Coronary artery (tissue), 2 donors: ENCODE measurements at places on chromosomes 12 and 14.

DNA sequence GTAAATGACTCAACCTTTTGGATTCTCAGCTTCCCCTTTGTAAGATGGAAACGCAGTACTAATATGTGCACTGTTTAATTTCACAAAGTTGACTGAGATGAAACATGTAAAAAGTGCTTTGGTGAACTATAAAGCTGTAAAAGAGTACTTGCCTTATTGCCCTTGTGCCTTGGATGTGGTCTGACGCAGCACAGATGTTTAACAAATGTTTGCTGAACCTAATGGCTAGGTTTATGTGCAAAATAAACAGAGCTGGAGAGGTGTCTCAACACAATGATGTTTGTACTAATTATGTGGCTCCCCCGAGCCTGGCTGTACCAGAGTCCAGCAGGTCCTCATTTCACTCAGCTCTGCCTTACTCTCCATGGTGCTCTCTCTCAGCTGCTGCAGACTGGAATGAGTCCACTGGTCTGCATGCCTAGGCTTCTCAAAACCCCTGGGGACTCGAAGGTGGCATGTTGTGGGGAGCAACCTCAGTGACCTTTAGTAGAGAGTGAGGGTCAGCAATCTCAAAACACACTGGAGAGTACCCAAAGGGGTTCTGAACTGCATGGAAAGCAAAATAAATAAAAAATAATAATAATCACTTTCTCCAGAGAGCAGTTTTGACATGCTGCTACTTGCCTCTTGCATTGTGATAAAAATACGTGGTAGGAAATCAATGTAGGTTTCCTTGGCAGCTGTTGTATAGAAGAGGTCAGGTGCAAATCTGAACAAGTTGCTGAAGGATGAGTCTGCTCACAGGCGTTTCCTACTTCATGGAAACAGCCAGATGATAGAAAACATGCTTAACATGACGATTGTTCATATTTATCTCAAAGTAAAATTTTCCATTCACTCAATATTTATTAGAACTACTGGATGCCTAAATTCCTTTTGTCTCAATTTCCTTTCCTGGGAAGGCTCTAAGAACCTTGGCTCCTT is 8.5 kb upstream of the AMIGO2 start:
- DNase-seq: no peak

DNA sequence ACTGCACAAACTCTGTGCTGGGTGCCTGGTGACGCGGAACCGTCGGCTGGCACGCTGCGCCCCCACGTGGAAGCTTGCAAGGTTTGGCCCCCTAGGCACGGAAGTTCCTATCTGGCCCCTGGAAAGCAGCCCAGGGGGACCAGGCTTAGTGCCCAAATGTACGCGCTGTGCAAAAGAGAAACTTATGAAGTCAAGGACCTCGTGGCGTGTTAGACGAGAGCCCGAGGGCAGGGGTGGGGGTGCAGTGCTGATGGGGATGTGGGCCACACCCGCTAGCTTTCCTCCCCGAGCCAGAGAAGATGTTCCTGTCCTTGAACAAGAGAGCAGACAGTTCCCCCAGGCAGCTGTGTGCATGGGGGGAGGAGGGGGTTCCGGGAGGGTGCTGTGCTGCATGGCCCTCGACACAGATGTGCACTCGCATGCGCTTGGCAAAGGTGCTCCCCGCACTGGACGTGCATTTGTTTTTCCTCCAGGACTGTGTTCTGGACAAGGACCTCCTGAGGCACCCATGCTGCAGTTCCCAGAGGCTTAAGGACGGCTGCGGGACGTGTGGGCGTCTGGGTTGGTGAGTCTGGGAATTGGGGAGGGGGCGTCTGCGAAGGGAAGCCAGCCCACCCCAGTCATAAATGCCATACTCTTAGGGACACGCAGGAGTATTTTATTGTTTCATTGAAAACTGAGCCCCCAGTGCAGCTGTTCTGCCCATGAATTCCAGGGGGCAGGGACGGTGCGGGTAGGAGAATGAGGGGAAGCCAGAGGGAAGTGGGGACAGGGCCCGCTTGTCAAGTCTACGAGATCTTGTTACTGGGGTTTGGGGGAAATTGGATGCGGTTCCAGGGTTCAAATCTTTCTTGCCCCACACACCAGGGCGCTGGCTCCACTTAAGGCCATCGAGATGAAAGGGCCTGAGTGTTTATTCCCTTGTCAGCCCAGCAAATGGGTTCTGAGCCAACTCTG is 80.0 kb downstream of the NTF3 start:
- peak; percentile 72 for DNase-seq

DNA sequence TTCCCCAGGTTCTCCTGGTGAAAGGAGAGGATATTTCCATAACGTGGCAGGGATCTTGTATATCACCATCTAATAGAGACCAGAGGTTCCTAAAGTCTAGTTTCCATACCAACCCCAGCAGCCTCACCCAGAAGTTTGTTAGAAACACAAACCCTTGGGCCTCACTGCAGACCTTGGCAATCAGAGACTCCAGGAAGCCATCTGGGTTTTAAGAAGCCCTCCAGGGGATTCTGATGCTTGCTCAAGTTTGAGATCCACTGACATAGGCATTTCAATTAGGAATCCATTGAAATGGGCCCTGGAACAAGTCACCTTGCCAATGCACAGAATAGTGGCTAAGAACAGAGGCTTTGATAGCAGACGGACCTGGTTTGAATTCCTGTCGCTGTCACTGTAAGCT is 2.2 kb upstream of the CMKLR1 start:
- no peak for DNase-seq

- no peak for DNase-seq
Observed at GRCh38 chr12:49212572-49212971, 23.7 kb upstream of the TUBA1A start.

GRCh38 chr14:20711685-20712084 is 23.1 kb downstream of the ANG start:
- no peak for DNase-seq

DNA sequence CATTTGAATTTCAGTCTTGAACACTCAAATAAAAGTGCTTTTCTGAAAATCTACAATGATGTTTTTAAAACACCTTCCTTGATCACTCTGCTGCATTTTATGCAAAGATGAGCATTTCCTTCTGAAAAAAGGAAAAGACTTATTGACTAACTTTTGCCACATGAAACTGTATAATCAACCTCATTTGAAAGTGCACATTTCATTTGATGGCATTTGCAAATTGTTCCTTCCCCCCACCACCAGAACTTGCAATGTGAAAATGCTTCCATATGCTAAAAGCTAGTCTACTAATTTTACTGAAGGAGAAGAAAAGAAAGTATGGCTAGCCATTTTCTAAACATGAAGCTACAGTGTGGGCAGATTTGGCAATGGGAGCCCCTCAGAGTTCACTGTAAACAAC is 159.2 kb downstream of the RAD51B start:
- no peak for DNase-seq

GRCh38 chr14:84963518-84963917 is 566.4 kb upstream of the FLRT2 start:
- no peak for DNase-seq

DNA sequence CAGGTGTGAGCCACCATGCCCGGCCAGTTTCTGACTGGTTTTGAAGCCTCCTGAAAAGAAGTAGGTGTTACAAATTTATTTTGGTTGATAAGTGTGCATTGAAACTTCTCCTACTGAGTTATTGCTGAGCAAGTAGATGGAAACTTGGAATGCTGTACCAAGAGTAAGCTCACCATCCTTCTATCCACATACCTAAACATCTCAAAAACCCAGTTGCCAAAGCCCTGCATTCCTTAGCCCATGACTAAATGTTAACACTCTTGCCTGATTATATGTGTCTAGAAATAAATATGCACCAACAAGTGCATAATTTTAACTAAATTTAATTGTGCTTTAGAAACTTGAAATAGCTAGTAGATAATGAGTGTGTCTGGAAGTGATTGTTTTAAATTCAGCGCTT is 357.8 kb downstream of the DUSP6 start:
- DNase-seq: no peak

GRCh38 chr14:65469903-65470302 is 57.4 kb downstream of the FUT8 start:
- DNase-seq: no peak

DNA sequence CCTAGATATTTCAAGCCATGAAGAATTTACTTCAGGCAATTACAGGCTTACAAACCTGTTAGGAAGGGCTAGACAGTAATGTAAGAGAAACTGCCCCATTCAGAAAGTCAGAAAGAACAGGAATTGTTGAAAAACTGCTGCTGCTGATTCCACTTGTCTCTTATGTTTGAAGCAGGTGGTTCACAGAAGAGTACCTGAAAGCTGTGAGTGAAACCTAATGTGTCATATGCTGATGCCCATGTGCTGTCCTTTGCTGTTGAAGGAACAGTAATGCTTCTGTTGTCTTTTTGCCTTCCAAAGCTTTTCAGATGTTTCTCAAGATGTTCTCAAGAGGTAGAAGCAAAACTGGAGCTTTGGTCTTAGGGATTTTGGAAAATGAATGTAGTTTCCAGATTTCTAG is 39.0 kb downstream of the MNAT1 start:
- no peak for DNase-seq

DNA sequence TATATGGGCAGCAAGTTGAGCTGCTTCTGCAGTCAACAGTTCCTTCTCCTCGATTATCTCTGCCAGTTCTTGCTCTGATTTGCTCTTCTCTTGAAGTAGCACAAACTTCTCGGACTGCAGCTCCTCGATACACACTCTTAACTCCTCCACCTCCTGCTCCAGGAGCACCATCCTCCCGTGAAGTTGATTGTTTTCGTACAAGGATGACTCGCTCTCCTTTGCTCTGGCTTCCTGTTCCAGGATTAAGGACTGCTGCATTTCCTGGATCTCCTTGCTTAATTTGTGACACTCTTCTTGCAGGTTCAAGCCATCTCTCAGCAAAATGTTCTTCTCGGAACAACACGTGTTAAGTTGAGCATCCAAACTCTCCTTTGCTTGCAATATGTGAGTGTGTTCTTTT is 56.2 kb upstream of the VPS33A start:
- DNase-seq: no peak

GRCh38 chr14:103606963-103607668 is 21.9 kb upstream of the KLC1 start:
- peak; percentile 82 for DNase-seq

DNA sequence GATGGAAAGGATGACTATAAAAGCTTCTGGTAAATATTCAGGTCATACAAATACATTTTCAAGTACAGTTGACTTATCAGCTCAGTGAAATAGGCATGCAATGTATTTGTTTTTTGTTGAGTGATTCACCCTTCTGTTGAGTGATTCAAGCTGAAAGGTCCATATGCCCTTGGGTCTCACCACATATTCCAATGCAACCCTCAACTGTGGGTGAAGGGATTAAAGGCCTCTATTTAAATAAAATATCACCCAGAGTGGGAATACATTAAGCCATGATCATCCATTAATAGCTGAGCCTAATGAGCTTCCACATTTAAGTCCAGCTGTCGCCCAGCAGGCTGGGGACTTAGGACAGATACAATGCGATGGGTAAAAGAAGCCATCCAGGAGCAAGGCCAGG is 120.2 kb downstream of the CRACR2A start:
- no peak for DNase-seq

DNA sequence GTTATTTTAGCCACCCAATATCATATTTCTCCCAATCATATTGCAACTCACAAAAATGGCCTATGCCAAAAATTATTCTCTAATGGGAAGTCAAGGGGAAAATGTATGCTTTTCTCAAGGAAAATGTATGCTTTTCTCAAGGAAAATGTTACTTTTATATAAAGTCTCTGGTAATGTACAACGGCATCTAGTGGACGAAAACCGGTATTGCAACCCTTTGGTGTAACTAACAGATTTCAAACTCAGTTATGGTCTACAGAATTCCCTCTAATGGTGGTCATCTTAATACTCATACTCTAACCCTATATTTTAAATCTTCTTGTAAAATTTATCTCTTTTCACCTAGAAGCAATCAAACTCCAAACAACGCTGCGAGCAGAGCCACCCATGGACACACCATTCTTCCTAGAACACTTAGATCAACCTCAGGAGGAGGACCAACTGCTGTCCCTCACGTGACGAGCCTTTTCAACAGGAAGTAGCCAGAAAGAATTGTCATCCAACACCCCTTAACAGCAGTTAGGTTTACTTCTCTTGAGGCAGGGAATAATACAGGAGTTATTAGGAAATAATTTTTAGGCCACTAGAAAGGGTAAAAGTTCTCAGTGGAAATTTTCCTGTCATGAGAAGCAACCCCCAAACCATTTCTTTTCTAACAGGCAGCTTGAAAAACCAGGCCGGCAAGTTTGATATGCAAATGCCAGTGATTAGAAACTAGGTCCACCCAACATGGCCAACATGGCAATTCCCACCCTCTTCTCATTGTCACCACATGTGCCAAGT is 20.1 kb downstream of the APOBEC1 start:
- DNase-seq: no peak

DNA sequence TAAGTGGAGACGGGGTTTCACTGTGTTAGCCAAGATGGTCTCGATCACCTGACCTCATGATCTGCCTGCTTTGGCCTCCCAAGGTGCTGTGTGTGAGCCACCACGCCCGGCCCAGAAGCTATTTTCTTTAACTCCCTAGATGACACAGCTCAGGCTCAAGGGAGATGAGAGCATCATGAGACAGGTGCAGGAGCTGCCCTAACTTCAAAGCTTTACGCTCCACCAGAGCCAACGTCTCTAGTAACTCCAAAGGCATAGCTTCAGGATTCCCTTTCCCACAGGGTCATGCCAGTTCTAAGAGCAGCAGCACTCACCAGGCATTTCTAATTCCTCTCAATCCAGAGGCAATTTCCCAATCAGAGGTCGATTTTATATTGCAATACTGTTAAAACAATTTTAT is 21.0 kb downstream of the NDUFA12 start:
- DNase-seq: no peak

DNA sequence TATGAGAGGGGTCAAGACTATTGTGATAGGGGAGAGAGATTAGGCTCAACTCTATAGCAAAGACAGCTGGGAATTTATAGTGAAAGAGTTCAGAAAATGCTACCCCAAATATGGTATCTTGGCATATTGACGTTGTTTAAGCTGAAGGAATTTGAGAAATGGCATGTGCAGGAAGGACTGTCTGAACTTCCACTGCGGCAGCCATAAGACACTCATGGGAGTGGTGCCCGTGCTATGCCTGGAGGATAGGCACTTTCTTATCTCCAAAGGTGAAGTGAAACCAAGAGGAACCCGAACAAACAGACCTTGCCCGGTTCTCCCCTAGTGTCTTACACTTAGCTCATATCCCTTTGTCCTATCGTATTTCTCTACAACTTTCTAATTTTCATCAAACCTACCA is 390.3 kb downstream of the TMTC2 start:
- no peak for DNase-seq

- peak; percentile 73 for DNase-seq
Observed at GRCh38 chr14:73742520-73743238, 28.5 kb upstream of the PNMA1 start.

GRCh38 chr12:102643879-102644575 is 163.7 kb upstream of the IGF1 start:
- DNase-seq: no peak

DNA sequence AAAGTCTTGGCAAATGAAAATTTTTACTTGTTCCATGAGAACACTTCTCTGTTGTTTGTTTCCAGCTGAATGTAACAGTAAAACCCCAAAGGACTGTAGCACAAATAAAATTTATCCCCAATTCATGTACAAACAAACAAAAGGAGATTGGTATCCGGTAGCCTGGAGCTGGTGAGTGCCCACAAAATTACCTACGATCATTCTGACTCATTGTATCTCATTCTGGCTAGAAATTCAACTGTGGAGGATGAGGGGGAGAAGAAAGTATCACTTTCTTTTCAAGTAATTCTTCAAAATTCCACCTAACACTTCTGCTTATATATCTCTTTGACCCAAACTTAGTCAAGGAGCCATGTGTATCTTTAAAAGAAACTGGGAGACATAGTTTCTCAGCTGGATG is 268.5 kb downstream of the ALG10B start:
- no peak for DNase-seq

- no peak for DNase-seq
Observed at GRCh38 chr12:75986001-75986746, 45.4 kb downstream of the PHLDA1 start.
